Central memory CD8-positive, alpha-beta T cell (primary cell): ENCODE measurements at places on chromosomes 7 and 10.

DNA sequence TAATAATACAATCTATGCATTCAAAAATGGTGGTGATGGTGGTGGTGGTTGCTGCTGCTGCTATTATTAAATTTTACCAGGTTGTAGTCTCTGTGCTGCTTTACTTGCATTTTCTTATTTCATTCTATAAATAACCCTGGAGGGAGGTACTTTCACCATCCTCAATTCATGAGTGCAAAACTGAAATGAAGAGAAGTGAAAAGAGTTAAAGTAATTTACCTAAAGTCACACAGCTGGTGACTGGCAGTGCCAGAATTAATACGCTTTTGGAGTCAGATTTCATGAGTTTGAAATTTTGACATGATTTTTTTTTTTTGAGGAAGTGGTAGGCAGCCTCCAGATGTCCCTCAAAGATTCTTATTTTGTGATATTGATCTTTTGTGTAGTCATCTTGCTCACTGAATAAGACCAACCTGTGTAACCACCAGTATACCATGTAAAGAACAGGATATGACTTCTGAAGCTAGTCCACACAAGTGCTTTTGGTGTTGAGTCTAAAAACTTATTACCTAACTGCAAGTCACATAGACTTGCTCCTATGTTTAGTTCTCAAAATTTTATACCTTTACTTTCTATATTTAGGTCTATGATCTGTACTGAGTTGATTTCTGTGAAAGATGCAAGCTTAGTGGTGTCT, 218.8 kb downstream of the ZWINT start:
- no peak for DNase-seq

GRCh38 chr10:119494236-119495020, 48.1 kb downstream of the RGS10 start:
- no peak for DNase-seq

DNA sequence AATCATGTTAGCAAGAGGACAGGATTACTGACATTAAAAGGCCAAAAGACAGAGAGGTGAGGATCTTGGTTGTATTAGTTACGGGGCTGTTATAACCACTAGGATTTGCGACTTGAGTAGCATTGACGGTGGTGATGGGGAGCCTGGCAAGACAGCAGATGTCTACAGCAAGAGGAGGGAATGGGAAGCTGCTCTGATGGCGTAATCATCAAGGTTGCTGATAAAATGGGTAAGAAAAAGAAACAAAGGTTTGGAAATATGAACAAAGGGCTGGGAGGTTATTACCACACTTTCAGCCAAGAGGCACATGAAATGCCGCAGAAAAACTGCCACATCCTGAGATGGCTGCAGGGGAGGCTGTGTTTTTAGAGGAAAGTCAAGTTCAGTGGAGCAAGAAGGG, 33.9 kb downstream of the TMEM229A start:
- no peak for DNase-seq

DNA sequence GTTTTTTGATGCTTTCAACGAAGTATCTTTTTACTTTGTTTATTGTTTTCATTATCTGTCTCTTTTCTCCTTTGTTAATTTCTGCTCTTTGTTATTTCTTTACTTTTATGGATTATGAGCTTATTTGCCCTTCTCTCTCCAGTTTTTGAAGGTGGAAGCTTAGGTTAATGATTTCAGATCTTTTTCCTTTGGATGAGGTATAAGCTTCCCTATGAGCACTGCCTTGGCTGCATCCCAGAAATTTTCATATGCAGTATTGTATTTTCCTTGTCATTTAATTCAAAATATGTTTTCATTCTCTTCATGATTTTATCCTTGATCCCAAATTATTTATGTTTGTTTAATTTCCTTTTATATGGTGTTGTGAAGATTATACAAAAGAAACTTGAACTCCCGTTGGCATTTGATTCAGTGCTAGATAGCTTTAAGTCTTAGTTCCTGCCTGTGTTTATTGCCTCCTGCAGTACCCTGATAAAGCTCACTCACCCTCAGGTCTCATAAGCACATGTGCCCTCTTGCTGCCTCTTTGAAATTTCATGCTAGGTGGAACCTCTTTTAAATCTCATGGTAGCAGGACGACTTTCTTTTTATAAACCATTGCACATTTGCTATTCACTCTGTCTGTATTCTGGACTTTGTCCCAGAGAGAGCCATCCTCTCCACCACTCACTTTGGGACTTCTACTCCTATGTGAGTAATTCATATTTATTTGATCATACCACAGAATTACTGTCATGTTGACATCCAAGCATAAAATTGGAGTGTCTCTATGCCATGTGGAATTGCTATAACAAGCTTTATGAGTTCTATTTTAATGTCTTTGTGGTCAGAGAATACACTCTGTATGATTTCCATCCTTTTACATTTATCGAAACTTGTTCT, 23.0 kb upstream of the CEP41 start:
- DNase-seq, result no peak

DNA sequence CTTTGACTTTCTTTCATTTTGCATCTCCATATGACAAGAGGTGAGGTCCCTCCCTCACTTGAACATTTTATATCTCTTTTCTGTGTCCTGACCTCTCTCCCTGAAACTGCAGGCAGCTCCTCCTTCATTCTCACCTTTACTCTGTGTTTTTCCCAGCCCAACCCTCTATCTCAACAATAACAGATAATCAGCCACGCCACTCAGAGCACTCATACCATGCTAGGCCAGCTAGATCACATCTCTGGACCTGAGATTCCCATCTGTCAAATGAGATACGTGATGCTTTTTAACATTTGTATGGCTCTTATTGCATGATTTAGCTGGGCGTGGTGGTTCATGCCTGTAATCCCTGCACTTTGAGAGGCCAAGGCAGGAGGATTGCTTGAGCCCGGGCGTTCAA, 63.1 kb upstream of the PDCD4 start:
- DNase-seq, result no peak

DNA sequence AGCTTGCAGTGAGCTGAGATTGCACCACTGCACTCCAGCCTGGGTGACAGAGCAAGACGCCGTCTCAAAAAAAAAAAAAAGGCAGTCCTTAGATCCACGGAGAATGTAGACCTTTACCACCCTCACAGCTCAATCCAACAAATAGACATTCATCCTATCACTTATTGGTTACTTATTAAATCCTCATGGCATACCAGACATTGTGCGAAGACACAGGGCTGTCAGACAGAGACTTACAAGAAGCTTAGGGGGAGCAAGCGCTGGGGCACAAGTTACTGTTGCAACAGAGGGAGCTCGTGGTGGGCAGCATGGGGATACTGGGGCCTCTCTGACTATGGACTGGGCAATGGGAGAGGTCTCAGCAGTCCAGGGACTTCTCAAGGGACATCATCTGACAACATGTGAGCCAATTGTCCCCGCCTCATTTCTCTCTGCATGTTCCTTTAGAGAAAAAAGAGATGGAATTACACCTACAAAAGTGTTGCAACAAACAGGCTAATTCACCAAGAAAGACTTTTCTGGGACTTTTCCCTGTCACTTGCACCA, 82.8 kb upstream of the TNS3 start:
- no peak for DNase-seq

DNA sequence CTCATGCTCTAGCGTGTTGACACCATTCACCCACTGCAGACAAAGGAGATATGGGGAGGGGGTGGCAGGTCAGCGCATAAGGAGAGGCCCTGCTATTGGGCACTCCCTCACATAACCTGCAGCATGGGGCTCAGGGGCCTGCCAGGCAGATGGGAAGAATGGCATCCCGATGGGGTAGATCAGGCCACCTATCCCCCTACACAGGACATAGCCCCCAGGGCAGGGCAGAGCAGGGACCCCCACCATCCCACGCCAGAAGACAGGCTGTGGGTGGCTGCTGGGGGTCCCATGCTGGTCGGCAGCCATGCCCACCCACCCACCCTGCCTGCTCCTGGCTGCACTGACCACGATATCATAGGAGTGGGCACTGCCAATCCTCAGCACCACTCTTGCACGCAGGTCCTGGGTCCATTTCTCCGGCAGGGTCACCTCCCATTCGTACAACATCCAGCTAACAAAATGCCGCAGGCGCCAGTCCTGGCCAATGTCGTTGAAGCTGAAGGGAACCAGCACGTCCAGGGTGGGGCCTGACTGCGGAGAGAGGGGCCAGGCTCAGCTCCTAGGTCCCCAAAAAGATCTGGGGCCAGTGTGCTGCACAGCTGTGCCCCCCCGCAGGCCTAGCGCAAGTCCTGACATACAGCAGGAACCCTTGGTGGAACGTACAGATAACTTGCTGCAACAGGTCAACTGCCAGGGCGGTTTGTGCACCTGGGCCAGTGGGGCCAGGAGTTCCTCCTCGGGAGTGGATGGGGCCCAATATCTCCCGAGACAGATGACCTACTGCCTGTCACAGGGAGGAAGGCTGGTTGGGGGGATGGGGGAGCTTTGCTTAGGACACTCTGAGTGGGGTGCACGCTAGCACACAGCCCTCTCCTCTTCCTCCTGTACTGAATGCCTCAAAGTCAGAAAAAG, 45.9 kb upstream of the ZNF479 start:
- DNase-seq, result no peak

DNA sequence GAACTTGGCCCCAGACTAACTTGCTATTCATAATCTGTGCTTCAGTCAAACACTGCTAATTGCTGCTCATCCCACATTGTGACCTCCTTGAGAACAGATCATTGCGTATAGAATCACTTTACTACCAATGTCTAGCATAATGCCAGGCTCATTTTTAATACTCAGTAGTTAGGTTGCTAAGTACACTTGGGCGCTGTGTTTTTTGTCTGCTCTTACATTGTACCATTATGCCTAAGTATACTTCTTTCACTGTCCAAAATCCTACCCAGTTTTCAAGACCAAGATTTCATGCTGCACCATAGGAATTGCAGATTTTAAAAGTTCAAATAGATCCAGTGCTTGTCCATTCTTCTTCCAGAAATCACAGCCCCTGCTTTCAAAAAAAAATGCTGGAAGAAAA, 32.8 kb upstream of the TMEM106B start:
- no peak for DNase-seq

- DNase-seq, result no peak
These were observed 2.0 kb upstream of the GDF10 start for GRCh38 chr10:47297866-47298540.

DNA sequence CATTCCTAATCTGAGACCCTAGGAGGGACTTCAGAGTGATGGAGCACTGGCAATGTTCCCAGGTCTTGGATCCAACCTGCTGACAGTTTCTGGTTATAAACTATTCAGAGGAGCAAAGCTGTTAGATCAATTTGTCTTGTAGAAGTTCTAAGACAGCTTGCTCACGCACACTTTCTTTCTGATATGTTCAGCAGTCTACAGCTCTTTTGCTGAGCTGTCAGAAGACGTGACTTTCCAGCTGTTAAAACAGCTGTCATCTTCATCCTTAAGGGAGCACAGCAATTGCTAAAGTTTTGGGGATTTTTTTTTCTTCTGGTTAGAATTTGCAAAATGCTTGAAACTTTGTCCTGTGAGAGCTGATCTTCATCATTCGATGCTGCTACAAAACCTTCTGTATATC, 823.1 kb downstream of the SORCS1 start:
- DNase-seq, result no peak

DNA sequence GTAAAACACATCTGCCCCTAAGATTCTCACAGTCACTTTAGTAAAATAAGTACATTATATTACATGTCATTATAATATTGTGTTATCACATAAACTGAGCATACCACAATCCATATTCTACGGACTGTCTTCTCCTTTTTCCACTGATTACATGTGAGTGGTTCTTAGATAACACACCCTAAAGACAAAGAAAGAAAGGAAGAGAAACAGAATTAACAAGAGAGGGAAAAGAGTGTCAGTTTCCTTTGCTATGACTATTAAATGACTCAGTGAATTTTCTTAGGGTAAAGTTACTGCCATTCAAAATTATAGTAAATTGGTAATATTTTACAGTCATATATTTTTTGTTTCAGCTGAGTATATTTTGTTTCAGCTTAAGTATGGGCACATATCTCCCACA, 268.3 kb downstream of the TWIST1 start:
- DNase-seq, result no peak

DNA sequence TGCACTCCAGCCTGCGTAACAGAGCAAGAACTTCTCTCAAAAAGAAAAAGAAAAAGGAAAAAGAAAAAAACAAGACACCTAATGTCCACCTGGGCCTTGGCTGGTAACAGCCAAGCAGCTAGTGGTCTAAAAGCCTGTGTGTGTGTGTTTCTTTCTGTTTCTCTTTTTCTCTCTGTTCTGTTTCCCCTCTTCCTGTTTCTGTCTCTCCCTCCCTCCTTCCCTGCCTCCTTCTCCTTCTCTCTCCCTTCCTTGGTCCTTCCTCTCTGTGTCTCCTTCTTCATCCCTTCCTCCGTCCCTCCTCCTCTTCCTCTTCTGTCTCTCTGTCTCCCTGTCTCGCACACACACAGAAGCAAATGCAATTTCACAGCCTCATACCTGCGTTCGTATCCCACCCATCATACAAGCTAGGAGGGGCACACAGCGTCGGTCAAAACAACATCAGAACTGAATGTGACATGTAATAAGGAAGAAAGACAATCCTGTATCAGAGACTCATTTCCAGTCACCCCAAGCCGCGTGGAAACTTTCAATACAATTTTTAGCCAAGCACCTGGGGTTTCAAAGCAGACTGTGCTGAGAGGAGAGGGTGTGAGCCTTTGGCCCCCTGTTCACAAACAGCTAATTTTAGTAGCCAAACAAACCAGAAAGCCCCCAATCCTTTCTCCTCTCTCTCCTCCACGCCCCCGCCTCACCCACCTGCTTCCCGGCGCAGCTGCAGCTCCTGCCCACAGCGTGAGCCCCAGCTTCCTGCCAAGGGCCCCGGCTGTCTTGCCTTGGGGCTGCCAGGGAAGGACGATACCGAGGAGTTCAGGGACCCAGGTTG, 50.2 kb upstream of the GNA12 start:
- no peak for DNase-seq

GRCh38 chr7:116195451-116195850, 14.9 kb upstream of the TES start:
- no peak for DNase-seq

DNA sequence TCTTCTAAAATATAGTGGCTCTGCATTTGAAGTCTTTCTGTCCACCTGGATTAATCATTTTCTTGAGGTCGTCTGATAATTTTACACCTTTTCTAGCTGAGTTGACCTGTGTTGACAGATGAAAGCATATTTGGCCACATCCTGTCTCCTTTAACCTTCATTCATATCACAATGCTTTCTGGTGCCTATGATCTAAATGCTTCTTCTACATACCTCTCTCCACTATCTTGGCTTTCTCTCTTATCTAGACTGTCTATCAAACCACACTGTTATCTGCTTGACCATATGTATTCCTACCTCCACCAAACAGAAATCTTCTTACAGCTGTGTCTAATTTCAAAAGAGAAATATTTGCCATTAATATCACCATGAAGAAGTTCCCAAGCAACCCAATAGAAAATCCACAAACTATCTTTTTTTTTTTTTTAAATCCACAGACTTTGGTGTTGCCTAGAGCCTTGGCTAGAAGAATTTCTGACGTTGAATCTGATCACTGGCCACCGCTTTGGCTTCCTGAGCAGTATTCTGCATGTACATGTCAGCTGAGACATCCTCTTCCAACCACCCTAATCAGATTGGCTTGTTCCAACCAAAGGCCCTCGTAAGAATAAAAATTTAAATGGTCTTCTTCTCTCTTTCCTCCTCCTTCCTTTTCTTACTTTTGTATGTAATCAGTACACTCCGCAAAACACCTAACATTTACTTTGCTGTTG, 66.3 kb upstream of the SP4 start:
- DNase-seq, result no peak
